ENCODE measurements at places on chromosomes 4 and X. TPM values are rescaled to one million over a fixed set of nuclear protein-coding genes. Genes with fewer than 3 reads are reported as not detected.

- no peak for DNase-seq
Observed at GRCh38 chr4:123913598-123913997, 517.0 kb downstream of the SPRY1 start.

- no peak for DNase-seq
Observed at GRCh38 chr4:24689212-24689611, 104.9 kb upstream of the DHX15 start.

- DNase-seq: no peak
Observed at GRCh38 chr4:183012879-183013729, 86.0 kb upstream of the WWC2 start.

DNA sequence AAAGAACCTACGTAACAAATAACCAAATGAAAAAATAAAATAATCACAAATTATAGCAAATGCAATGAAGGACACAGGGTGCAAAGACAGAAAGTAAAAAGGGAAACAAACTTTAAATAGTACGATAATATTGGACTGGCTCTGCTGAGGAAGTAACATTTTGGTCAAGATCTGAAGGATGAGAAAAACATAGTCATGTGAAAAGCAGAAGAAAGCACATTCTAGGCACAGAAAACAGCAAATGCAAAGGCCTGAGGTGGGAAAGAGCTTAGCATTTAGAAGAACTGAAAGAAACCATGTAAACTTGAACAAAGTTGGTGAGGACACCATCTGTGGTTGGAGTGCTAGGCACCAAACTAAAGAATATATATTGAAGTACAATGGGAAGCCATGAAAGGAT lies 111.2 kb downstream of the PPP3CA start:
- no peak for DNase-seq

DNA sequence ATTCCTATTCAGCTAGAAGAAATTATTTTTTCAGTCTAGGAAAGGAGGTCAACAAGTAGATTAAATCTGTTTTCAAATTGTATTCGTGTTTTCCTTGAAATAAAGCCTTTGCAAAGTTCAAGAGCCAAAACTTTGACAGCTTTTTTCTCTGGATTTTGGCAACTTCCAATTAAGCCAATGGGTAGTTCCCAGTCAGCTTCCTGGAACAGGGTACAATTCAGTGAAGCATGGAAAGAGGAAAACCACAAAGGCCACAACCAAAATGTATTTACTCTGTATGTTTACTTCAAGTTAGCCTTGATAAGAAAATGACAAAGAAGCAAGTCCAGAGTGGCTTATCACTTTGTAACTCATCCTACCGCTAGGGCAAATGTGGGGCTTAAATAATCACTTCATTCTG lies 188.6 kb downstream of the COMMD8 start:
- no peak for DNase-seq

DNA sequence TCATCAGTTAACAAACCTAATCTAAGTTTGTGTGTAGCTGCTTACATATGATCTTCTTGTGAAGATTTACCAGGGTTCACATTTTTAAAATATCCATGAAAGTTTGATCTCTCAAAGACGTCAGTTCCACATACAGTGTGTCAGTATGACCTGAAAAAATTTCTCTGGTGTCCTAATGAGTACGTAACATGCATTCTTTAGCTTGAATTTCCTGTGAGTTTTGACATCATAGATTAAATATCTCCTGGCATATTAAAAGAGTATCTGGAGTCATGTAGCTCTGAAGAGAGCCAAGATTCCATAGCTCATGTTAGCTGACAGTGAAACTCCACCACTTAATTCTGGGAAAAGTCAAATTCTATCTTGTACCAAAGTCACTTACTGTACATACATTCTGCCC lies 43.9 kb upstream of the PDLIM5 start:
- no peak for DNase-seq

DNA sequence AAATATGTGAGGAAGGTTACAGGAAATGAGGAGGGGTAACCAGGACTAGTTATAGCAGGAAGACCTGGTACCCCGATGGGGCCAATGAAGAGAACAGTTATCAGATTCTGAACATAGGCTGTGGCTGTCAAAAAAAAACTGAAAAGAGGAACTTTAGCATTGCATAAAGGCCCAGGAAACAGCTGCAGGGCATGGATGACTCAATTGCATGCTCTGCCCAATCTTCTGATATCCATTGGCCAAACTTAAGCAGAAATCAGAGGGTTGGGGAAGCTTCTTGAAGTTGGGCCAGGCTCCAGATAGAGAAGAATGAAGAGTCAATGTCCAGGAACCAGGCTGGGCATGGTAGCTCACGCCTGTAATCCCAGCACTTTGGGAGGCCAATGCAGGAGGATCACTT lies 1222.4 kb upstream of the PRKX start:
- DNase-seq: peak; percentile 12

DNA sequence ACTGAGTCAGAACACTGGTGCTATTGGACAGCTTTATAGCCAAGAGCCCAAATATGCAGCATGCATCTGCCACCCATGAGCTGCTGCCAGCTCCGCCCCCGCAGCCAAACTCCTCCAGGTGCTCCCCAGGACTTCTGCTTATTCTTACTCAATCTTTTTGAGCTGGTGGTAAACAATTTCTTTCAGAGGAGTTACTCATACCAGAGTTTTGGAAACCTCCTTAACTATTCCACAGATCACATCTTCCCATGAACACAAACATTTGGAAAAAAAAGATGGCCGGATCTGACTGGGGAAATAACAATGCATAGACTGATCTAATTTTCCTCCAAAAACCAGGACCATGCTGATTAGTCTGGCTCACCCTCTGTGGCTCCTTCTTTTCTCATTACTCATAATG lies 399.9 kb downstream of the GPM6A start:
- no peak for DNase-seq

DNA sequence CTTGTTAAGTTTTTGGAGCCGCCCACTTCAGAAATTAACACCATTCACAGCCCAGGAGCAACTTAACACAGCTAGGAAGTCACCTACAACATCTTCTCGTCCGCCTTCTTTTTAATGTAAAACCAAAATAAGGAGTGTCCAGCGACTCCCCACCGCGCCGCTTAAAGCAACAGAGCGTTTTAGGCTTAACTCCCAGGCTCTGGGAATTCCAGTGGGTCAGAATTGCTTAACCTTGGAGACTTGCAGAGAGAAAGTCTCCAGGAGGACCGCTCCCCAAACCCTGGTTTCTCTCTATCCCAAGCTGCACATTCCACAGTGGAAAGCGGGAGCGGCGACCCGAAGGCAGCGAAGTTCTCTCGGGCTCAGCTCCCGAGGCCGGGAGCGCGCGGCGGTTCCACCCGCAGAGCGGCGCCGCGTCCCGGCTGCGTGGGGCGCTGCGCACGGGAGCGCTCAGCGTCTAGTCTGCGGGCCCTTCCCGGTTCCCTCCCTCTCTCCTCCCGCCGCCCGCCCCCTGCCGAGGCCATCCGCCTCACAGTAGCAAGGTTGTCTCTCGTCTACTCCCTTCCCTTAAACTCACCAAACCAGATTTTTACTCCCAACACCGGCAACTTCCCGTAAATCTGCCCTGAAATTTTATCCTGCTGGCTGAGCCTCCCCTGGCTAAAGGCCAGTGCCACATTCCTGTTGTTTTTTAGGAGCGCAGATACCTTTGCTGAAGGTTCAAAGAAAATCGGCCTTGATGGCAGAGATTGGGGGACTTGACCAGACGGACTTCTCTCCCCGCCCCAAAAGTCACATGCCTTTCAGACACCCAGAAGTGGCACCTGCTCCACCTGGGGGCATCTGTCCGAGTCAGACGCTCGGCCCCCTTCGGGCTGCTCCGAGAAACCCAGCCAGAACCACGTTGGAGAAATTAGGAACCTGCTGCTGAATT lies at the start of gene RBM47:
TSS of gene RBM47 (minus strand) at position 464 of the 934 bp plus-strand sequence. CDS start 190,971 bp downstream, outside the sequence.
- DNase-seq: peak; percentile 41

GRCh38 chr4:16106956-16107355 lies 23.1 kb upstream of the PROM1 start:
- no peak for DNase-seq

DNA sequence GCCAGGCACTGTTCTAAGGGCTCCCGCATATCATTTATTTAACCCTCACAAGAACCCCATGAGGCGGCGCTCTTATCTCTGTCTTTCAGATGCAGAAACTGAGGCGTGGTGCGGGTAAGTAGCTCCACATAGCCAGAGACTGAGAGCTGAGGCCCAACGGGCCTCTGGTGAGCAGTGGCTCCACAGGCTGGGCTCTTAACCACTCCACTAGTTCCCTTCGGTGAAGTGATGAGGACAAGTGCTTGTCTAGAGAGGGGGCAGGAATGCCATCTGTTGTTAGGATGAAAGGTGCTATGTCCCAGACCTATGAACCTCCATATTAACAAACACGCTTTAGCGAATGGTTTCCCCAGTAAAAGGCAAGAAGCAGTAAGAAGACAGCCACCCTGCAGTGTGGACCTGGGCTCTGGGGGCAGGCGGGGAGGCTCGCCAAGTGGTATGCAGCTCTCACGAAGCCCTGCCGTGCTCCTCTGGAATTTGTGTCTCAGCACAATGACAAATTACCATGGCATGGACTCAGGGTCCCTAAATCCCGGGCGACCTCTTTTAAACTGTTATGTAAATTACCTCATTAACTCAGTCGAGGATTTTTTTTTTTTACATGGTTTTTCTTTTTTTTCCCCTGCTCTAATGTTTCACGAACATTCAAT lies 20.9 kb upstream of the S100G start:
- DNase-seq: no peak

DNA sequence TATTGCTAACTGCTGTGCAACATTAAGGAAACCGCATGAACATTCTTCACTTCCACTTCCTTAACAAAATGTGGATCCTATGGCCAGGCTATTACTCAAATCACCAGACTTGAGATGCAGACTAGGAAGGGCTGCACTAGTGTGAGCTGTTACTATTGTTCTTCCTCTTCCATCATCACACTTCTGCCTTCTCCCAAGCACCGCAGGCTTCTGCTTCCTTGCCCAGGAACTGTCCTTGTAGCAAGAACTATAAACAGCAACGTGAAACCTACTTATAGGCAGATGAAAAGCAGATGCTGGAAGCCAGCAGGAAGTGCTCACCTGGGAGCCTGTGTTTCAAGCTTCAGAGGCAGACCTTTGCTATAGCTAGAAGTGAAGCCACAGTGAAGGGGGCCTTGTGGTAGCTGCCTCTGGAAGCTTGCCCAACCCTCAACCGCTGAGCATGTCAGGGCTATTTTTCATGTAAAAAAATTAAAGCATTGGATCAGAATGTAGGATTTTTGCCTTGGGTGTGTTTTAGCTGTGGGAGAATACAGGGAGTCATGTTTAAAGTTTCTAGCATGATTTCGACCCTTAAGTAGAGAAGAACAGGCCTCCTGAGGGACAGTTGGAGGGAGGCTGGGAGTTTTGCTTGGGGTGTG lies 43.9 kb downstream of the CLNK start:
- DNase-seq: no peak

DNA sequence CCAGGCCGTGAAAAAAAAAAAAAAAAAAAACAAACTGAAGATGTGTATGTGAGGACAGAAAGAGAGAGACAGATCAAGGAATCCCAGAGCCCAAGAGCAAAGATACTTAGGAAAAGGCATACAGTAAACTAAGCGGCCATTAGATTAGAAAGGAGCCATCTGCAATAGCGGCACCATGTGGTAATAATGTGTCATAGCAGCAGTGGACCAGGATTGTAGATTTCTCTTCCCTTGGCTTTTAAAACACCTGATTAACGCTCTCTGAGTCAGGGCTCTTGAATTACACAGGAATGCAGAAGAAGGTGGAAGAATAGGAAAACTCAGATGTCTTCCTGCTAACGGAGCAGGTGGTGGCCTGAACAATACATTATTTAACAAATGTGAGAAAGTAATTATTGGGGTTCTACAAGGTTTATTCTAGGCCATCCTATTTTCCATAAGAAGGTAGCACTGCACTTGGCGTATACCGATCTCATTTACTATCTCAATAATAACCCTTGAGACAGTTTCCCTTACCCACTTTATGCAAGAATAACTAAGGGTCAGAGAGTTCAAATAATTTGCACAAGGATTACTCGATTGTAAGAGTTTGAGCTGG lies 182.7 kb downstream of the KCNIP4 start:
- DNase-seq: peak; percentile 29

DNA sequence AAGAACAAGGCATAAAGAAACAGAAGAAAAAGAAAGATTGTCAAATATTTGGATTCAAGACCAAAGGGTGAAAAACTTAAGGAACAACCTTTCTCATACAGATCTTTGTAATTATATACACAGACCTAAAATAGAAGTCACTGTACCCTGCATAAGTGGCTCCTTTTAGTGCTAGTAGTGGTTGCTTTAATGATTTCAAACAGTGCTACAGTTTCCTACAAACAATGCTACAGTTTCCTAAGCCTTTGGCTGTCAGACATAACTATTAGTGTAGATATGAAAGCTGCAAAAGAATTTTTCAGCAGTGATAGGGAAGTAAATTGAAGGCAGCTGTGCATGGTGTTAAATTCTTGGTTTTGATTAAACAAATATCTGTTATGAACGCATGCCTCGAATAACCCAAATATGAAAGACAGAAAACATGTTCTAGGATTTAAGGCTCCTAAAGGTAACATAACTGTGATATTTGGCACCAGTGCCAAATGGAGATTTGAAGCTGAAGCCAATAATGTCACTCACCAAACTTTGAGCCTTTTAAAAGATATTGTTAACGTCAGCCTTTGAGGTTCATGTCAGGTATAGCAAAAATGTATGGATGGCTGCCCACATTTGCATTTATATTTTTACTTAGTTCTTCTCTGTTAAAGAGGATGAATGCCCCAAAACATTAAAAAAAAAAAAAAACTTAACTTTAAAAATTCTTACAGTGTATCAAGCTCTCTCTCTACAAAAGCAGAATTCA lies 36.6 kb downstream of the SMARCAD1 start:
- DNase-seq: no peak

DNA sequence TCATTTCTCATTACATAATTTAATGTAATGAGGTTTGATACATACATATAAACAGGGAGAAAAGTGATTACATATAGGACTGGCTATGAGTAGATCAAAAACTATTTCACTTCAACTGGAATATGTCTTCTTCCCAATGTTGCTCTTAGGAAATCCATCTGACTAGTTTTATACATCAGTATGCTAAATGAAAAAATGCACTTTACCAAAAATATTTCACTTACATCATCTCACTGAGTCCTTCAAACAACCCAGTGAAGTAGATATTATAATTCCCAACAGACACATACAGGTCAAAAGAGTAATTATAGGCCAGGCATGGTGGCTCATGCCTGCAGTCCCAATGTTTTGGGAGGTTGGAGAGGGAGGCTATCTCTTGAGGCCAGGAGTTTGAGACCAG lies 215.9 kb downstream of the MID1 start:
- DNase-seq: no peak

DNA sequence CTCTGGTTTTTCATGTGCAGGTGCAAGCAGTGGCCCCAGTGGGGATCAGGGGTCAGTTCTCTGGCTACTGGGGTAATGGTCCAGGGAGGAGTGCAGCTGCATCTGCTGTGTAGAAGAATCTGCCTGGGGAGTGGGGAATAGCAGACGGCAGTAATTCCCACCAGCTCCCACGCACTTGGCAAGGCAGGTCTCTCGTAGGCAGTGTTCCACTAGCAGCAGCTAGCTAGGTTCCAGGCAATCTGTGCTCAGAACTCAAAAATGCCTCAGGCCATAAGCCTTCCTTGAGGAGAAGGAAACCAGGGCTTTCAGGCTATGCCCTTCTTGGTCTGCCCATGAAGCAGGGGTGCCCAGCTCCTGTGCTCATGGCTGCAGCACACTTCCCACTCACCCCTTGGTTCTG lies 38.8 kb downstream of the DCLK2 start:
- peak; percentile 76 for DNase-seq

GPRASP3 gene
- polyA plus RNA-seq: not detected

INTU gene
- polyA plus RNA-seq: 6.7 TPM

DGKK gene
- polyA plus RNA-seq: 0.08 TPM

ANAPC4 gene
- polyA plus RNA-seq: 17.5 TPM

DNAAF6 gene
- not detected for polyA plus RNA-seq

CENPI gene
- 6.5 TPM for polyA plus RNA-seq

MYOZ2 gene
- polyA plus RNA-seq: 337 TPM

MTNR1A gene
- not detected for polyA plus RNA-seq

SLC9A6 gene
- 8.9 TPM for polyA plus RNA-seq
